ENCODE measurements at places on chromosomes 7 and 10. TPM values are rescaled to one million over a fixed set of nuclear protein-coding genes. Genes with fewer than 3 reads are reported as not detected.

Gene TMEM139
- total RNA-seq, result 131 TPM

Gene AS3MT
- total RNA-seq, result 0.22 TPM

Gene SERPINE1
- 45.8 TPM for total RNA-seq

Gene NXPH1
- not detected for total RNA-seq

- DNase-seq, result no peak
These were observed 13.1 kb upstream of the SGMS1 start for GRCh38 chr10:50636618-50637579.

DNA sequence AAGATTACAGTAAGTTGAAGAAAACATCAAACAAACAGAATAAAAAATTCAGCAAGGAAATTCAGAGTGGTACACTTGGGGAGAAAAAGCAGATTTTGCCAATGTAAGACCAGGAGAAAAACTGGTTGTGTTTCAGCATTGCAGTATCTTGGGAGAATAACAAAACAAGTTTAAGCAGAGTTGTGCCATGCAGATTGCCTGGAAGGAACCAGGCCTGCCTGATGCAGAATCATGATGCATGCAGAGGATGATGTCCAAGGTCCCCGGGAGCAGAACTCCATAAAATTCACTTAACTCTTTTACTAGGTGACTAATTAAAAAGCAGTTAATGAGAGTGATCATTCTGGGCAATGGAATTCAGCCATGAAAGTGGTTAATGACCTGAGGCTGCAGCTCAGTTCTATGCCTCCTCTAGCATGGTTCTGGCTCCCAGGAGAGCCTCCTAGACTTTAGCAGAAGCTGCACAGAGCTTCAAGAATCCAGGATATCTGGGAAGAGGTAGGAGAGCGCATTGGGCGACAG, 379.7 kb upstream of the C7orf33 start:
- DNase-seq, result no peak

- peak; percentile 30 for DNase-seq
These were observed 150.1 kb upstream of the SHH start for GRCh38 chr7:155962191-155962967.

DNA sequence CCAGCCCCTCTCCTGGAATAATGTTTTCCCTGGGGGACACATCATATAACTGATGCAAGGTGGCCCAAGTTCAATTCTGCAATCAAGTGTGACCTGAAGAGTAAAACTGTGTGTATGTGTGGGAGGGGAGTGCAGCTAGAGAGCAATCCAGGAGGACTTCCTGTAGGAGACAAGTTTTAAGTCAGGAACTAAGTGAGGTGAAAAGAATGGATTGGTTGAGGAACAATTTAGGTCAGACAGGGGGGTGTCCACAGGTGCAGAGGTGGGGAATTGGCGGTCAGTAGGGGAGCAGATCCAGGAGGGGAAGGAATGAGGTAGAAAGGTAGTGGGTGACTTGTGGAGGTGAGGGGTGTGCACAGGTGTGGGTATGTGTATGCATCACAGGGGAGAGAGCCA, 82.6 kb downstream of the NEURL1 start:
- no peak for DNase-seq

GRCh38 chr10:27169849-27170248, 14.7 kb downstream of the MASTL start:
- DNase-seq, result no peak

DNA sequence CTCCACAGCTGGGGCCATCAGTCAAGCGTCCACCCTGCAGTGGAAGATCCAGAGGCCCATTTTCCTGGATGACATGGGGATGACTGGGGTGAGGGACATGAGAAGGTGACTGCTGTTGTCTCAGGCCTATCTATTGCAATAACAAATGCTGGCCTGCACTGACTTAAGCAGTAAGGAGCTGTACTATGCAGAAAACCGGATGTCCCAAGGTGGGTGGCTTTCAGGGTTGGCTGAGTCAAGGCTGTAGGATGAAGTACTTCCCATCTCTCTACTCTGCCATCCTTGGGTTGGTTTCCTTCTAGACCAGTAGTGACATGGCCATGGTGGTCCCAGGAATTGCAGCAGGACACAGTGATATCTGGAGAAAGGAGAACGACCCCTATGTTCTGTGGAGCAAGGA, 48.1 kb downstream of the NEURL1 start:
- no peak for DNase-seq

All from PC-9 (cell line).